ACHN (cell line): ENCODE measurements at places on chromosomes 7 and 10.

DNA sequence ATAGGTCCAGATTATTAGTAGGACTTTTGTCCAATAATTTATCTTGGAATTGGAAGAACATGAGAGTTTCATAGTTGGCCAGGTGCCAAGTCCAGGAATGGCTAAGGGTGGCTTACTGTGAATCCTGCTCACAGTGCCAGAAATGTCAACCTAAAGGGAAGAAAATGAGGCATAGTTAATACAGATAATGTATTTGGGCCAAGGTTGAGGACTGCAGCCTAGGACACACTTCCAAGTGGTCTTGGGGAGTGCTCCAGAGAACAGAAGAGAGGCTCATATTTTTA lies 78.2 kb downstream of the MAPK8 start:
- no peak for DNase-seq

GRCh38 chr7:2802504-2803341 lies 41.4 kb downstream of the GNA12 start:
- no peak for DNase-seq

- peak; percentile 81 for DNase-seq
These were observed at the start of gene ZC3HAV1L for GRCh38 chr7:139035586-139036353. Gene ZC3HAV1L, minus strand, starts transcription at chr7:139036042. Its CDS starts 25 bp downstream, at chr7:139036017.

DNA sequence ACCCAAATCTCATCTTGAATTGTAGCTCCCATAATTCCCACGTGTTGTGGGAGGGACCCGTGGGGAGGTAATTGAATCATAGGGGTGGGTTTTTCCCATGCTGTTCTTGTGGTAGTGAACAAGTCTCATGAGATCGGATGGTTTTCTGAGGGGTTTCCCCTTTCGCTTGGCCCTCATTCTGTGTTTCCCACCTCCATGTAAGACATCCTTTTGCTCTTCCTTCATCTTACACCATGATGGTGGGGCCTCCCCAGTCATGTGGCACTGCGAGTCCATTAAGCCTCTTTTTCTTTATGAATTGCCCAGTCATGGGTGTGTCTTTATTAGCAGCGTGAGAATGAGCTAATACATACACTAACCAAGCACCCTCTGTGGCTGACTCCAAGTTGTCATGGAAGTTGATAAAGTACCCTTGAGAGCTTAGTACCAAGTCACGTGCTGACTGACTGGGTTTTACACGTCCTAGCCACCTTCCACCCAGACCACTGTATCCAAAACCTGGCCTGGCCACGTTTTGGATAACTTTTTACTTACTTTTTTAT lies 614.4 kb downstream of the SDK1 start:
- DNase-seq = no peak

DNA sequence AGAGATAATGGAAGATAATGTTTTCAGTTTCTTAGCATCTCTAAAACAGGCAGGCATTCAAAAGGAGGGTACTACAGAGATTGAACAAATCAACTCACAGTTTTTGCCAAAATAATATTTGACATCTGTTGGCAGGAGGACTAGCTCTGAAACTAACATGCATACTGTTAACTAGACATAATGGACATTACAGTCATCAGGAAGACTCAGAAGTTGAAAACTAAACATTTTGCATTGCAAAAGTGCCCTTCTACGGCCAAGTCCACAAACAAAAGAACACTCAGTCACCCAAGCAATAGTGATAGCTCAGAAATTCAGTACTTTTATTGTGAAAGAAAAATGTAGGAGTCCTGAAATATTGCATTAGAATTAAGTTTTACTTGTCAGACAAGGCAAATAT lies 399.0 kb downstream of the HGF start:
- no peak for DNase-seq

DNA sequence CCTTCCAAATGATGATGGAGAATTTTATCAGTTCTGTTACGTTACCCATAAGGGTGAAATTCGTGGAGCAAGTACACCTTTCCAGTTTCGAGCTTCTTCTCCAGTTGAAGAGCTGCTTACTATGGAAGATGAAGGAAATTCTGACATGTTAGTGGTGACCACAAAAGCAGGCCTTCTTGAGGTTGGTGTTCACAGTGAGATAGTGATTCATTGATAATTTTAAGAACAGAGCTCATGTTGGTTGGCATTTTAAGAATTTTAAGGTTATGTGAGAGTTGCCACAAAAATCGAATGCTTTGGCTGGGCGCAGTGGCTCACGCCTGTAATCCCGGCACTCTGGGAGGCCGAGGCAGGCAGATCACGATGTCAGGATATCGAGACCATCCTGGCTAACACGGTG lies 25.9 kb downstream of the TAX1BP1 start:
- no peak for DNase-seq

DNA sequence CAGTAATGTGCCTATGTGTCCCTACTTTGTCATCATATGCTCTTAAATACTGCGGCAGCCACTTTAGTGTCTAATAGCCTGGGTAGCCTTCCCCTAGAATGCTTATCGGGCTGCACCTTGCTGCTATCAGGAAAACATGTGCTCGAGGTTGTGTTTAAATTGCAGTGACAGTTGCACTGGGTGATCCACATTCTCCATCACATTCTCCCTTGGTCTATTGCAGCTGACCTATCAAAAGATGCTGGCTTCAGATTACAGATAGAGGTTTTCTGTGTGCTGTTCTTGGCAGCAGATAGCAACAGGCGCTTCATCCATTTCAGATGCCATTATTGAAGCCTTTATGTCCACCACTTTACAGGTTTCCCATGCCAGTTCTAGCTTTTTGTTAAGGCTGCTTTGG lies 130.1 kb upstream of the MDFIC start:
- no peak for DNase-seq

- no peak for DNase-seq
These were observed 36.9 kb upstream of the PTF1A start for GRCh38 chr10:23155169-23155568.

- peak; percentile 18 for DNase-seq
These were observed 136.6 kb downstream of the SPAG6 start for GRCh38 chr10:22481687-22482539.

GRCh38 chr10:99779335-99779734 lies 3.1 kb upstream of the ABCC2 start:
- DNase-seq = peak; percentile 72

DNA sequence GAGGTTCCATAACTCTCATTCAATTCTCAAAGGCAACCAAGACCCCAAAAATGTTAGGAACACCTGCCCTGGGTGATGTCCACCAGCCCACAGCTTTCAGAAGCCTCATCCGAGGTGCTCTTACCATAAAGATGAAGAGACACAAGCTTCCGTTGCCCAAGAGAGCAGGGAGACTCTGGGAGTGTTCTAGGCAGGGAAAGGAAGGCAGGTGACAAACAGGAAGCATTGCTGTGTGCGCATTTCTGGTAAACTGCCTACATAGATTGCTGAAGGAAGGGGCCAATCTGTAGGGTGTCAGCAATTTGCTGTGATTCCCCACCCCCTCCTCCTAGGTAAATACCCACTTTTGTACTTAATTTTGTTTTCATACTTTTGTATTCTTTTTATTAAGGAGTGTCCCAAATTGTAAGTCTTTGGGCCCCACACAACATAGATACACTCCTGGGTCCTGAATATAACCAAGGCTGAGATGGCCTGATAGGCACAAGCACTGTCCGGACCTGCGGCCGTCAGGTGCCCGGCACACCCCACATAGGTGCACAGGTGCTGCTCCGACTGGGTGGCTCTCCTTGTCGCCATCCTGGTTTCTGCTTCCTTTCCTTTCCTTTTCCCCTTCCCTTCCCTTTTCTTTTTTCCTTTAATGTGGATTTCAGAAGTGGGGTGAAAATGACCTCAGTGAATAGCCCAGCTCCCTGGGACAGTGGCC lies 51.4 kb upstream of the SMNDC1 start:
- no peak for DNase-seq

DNA sequence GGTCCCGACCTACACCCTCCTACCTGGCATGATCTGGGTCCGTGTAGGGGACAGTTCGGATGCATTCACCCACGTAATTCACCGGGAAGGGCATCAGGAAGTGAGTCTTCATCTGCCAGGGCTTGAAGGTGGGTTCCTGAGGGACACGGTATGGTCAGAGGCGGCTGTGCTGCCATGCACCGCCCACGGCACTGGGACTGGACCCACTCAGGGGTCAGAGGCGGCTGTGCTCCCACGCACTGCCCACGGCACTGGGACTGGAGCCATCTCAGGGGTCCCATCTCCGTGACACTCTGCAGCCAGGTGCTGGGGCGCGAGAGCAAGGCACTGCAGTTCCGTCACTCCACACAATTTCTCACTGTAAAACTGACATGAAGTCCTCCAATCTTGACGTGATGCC lies 29.2 kb downstream of the PITRM1 start:
- no peak for DNase-seq

- no peak for DNase-seq
These were observed 230.8 kb downstream of the SKAP2 start for GRCh38 chr7:26633557-26633956.

DNA sequence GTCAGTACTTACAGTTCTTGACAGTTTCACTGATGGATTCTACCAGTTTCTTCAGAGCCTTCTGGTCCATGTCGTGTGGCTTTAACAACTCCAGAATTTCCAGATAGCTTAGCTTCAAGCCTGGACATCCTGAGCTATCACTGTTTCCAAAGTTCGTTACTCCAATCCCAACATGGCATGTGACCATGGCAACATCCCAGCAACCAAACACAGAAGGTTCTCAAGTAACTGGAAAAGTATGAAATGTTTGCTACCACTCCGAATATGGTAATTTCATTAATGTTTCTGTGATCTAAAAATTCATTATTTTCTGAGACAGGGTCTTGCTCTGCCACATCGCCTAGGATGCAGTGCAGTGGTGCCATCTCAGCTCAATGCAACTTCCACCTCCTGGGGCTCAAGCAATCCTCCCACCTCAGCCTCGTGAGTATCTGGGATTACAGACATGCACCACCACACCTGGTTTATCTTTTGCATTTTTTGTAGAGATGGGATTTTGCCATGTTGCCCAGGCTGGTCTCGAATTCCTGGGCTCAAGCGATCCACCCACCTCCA lies 29.3 kb downstream of the RBM48 start:
- no peak for DNase-seq

GRCh38 chr10:88027570-88027969 lies 164.1 kb downstream of the PTEN start:
- DNase-seq = no peak

DNA sequence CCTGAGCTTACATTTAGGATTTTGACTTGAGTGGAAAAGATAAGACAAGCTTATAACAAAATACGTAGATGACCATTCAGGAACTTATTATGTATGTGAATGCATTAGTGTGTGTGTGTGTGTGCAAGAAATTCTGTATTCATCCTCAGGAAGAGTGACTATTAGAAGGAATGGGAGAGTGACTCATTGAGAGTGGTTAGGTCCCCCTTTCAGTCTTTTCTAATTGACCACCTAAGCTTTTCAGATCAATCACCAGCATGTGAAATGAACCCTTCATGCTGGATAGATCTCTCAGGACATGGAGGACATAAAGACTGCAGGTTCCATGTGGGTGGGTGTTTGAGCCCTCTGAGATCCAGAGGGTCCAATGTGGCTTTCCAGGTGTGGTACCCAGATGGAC lies 153.5 kb downstream of the MBL2 start:
- DNase-seq = no peak

DNA sequence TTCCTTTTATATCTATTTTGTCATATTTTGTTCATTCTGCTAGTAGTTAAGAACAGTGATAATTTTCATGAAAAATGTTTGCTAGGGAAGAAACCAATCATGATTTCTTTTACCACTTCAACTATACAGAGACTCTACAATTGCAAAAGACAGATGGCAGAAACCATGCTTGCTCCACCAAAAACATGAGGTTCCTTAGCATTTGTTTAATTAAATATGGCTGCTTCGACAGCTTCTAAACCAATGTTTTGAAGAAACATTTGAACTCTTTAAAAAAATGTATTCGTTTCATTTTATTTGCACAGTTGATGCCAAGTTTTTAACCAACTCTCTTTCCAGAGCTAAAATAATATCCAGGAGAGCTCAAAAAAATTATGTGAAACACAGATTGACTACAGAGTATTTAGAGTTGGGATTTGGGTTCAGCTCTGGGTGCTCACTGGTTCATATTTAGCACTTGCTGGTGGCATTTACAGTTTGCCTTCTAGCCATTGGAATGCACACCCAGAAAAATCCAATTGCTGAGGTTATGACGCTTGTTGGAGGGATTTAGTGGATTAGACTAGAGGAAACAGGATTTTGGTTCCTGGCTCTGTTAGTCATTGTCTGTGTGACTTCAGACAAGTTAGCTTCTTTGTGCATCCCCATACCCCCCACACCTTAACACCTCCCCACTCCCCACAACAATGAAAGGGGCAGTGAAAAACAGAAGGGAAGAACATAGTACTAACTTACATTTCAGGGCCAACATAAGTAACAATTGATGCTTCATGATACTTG lies 35.8 kb upstream of the SDHAF3 start:
- DNase-seq = no peak

GRCh38 chr10:58648131-58648530 lies 135.5 kb downstream of the BICC1 start:
- DNase-seq = no peak

GRCh38 chr10:102421507-102421756 lies 796 bp downstream of the FBXL15 start:
- DNase-seq = peak; percentile 6

DNA sequence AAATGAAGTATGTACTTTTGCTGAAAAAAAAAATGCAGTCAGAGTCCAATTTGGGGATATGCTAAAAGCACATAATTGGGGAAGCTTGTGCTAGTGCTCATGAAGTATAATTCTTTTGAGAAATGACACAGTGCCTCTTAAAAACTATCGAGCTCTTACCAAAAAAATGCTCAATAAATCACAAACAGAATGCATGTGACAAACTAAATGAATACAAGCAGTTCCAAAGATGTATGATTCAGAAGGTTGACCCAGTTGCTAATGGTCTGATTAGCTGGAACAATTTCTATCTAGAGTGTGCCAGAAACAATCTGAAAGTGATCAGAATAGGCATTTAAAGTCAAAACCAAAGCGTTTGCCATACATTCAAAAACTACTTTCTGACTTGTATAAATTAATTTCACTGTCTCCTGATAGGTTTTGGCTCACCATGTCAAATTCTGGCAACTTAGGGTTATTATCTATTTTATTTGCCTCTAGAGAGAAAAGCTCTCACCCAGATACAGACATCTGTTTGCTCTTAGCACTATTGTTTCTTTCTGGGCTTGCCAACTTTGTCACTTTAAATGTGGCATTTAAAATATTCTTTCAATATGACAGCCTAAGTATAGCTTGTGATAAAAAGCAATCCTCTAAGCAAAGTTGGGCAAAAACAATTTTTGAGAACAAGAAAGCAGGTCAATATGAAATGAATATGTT lies 114.7 kb upstream of the AHR start:
- DNase-seq = no peak

DNA sequence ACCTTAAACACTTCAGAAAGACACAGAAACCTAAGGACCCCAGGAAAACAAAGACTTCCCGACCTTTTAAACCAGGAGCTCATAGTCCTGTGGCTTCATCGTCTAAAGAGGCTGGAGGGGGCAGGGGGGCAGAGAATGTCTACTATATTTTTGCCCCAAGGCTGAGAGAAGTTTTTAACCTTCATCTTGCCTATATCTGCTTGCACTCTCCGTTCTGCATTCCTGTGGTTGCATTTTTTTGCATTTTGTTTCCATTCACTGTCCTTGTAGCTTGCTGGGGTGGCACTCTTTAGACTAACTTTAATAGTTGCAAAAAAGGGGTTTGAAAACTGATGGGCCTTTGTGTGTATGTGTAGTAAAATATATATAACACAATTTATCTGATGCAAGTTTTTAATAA lies 23.7 kb downstream of the PRKAR2B start:
- peak; percentile 23 for DNase-seq

GRCh38 chr7:130180571-130181262 lies 24.5 kb downstream of the TMEM209 start:
- no peak for DNase-seq

- no peak for DNase-seq
These were observed 24.9 kb upstream of the SLC29A3 start for GRCh38 chr10:71294091-71294561.
